Activated CD8-positive, alpha-beta memory T cell treated with anti-CD3 and anti-CD28 coated beads for 4 hours (primary cell): ENCODE measurements at places on chromosomes 11 and 22.

- DNase-seq, result no peak
Observed at GRCh38 chr22:27596133-27596870, 205.3 kb downstream of the MN1 start.

GRCh38 chr11:83864412-83865057, 578.4 kb upstream of the CCDC90B start:
- no peak for DNase-seq

GRCh38 chr11:122422682-122423081, 232.8 kb upstream of the UBASH3B start:
- DNase-seq, result no peak

DNA sequence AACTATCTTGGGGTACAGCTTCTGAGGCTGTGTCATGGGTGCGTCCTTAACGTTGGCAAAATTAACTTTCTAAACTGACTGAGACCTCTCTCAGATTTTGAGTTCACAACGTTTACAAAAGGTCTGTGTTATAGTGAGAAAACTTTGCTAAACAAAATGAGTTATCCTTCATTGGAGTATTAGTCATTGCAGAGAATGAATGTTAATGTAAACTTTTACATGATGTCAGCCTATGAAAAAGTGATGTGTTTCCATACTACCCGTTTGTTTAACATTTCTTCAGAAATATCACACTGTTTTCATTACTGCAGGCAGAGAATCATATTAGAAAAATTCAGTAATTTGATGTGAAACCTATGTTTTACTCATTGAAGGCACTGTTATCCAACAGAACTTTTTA, 32.1 kb downstream of the HSD17B12 start:
- DNase-seq, result no peak

DNA sequence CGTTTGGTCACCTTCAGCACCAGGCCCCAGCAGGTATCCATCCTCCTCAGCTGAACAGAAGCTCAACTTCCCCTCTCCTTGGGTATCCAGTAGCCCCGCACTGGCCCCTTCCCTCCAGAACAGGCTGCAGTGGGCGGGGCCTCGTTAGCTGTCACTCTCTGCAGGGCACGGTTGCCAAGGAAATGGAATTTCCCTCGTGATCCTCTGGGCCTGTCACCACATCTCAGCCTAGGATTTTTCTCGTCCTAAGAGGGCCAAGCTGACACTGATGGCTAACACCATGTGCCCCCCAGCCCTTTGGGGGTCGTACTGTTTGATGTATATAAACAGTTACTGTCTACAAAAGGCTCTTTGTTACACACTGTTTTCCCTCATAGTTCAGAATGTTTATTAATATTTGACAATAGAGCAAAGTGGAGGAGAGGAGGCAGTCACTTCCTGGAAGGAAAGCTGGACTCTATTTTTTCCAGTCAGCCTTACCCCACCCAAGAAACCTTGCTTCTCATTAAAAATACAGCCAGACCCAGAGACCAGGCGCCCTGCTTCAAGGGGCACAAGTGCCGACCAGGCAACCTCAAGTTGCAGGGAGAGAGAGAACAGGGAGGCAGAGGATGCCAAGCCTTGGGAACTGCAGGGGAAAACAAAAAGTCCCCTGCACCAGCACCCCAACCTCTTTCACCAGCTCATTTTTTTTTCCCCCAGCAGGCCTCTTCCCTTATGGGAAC, 44.5 kb downstream of the FEZ1 start:
- no peak for DNase-seq

DNA sequence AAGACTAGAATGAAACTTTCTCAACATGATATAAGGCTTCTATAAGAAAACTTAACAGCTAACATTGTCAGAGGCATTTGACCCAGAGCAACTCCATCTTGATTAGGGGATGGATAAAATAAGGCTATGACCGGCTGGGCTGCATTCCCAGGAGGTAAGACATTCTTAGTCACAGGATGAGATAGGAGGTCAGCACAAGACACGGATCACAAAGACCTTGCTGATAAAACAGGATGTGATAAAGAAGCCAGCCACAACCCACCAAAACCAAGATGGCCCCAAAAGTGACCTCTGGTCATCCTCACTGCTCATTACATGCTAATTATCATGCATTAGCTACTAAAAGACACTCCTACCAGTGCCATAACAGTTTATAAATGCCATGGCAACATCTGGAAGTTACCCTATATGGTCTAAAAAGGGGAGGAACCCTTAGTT, 135.2 kb downstream of the TTC28 start:
- no peak for DNase-seq

DNA sequence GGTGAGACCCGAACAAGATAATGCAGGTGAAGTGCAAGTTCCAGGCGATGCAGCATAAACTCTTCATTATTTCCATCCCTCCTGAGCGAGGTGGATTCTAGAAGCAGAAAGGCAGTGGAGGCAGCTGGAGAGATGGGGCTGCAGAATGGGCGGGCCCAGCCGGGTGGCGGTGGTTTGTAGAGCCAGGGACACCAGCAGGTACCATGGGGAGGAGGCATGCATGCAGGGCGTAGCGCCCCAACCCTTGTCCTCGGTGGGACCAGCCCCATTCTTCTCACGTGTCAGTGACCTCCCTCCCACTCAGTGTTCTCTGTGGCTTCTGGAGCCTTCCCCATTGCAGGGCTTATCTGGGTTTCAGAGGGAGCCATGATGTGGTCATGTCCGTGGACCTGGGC, 38.0 kb downstream of the MPPED1 start:
- DNase-seq, result no peak

DNA sequence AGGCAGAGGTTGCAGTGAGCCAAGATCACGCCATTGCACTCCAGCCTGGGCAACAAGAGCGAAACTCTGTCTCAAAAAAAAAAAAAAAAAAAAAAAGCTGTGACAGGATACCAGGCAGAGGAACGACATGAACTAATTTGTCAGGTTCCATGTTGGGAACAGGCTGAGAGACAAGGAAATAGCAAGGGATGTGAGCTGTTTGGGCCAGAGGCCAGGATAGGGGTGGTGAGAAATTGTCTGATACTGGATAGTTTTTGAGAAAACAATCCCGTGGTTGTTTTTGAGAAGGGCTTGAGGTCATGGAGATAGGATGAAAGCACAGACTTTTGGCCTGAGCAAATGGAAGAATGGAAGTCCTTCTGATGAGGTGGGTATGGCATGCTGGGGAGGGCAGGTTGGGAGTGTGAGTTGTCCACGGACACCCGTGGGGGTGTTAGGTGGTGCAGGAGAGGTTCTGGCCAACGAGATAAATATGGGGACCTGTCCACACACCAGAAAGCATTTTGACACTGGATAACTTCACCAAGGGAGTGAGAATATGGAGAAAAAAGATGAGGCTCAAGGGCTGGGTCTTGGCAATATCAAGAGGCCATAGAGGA, 13.7 kb downstream of the PIWIL3 start:
- DNase-seq, result no peak
